ENCODE measurements at places on chromosomes 5 and 9.

- peak; percentile 39 for DNase-seq
Observed at GRCh38 chr5:154274828-154275185, 84.3 kb downstream of the GALNT10 start.

DNA sequence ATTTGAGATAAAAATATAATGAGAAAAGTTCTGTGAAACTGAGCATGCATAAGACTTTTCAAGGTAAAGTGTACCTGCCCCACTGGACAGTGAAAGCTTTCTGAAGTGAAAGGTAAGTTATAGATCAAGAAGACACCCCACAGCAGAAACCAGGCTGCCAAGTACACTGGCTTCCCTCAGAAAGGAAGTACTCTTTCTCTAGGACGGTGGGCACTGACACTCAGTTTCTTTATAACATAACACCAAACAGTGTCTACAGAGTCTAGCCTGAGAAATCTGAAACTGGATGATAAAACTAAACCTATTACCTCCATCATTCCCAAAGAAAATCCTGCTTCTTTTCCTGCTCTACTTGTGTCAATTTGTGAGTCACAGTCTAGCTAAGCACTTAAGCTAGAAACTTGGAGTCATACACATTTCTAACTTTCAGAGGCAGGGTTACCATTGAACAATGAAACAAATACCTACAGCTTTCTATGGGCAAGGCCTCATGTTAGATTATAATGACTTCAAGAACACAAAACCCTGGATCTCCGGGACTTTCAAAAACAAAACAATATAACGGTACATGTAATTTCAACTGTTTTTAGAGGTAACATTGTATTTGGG is 136.7 kb downstream of the CPLANE1 start:
- DNase-seq, result no peak

DNA sequence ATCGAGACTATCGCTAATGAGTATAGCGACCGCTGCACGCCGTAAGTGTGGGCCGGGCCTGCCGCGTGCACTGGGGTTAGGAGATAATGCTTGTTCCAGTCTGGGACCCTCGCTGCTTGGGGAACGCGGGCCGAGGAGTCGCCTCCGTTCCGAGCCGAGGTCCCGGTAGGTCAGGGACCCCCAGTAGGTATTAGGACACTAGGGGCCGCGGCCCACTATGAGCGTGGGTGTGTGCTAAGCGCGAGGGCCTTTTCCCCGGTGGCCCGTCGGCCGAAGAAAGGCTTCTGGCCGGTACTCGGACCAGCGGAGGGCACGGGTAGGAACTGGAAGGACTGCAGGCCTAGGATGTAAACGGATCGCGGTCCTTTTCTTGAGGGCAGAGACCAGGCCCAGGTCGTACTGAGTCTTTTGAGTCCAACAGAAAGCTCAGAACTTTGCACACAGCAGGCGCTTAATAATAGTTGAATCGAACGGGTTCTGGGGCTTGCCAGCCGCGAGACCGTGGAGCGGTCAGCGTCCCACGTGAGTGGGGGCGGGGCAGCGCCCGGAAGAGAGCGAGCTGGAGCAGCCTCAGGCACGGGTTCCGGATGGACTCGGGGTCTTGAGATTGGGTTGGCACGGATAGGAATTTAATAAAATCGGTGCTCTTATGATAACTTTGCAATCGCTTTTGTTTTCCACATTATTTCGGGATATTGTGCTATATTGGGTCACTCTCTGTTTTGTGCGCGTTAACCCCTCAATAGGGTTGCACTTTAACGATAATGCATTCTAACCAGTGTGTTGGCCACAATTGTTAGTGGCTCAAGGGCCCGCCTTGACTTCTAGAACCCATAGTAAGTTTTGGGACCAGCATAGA is 733 bp downstream of the HSPA4 start:
- peak; percentile 22 for DNase-seq

GRCh38 chr9:37424686-37425297 is 2.3 kb downstream of the GRHPR start:
- no peak for DNase-seq

DNA sequence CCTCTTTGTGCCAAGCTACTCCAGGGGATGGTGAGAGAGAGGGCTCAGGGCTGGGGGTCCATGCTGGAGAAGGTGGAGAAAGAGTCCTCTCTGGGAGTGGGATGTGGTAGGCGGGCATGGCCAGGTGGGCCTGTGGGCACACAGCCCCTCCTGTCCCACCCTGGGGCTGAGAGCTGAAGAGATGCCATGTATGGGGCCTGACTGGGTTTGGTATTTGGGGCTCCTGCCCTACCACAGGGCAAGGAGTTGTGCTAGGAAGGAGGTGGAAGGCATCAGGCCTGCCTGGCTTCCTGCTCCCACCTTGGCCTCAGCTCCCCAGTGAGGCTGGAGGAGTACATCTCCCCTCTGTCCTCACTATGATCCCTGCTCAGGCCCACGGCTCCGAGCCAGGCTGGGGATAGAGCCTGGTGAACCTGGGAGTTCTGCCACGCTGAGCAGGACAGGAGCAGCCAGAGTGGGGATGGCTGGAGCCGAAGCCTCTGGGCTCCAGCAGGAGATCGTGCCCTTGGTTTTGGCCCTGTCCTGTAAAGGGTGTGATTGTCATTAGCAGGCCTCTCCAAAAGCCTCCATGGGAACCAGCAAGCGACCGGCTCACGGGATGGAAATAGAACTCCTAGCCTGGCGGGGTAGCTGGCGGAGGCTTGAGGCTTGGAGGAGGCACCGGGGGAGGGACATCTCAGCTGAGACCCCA is 75.5 kb downstream of the CACNA1B start:
- no peak for DNase-seq

DNA sequence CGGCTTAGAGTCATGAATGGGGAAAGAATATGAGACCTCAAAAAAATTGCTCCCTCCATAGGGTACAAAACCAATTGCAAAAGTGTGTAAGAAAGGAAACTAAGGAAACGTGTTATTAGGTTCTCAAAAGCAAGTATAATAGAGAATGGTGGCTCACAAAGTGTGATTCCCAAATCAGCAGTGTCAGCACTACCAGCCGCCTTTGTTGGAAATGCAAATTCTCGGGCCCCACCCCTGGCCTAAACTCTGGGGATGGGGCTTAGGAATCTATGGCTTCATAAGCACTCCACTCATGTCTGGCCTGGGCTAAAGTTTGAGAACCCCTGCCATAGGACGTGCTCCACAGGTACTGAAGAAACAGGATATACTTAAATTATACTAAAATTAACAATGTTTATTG is 1.6 kb upstream of the CCDC69 start:
- DNase-seq, result no peak

DNA sequence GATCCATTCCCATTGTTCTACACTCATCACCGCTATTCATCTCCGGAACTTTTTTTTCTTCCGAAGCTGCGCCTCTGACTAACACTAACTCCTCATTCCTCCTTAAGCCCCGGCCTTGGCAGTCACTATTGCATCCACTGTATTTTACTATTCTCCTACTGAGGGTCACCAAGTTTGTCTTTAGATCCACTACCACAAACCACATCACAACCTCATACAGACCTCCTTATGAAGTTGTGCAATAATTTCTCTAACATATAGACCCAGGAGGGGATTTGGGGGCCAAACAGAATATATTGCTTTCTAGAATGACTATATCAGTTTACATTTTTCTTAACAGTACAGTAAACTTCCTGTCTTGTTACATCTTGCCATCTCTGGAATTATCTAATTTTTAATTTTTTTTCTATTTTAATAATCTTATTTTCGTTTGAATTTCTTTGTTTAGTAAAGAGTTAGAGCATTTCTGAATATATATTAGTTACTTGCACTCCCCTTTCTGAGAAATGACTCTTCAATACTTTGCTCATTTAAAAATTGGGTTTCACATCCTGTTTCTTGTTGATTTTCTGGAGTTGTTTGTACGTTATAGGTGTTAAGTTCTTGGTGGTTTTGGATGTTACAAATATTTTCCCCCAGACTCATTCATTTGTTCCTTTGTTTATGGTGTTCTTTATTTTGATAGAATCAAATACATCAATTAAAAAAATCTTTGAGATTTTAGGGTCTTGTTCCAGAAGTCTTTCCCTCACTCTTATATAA is 37.1 kb downstream of the DMRT2 start:
- DNase-seq, result no peak

GRCh38 chr9:137136261-137136880 is 2.6 kb upstream of the GRIN1 start:
- no peak for DNase-seq

- no peak for DNase-seq
Observed at GRCh38 chr5:135546101-135546500, 10.3 kb upstream of the NEUROG1 start.
